ENCODE measurements at places on chromosomes 6 and 20.

GRCh38 chr6:142013287-142013686 lies 119.4 kb upstream of the GJE1 start:
- DNase-seq = no peak

- DNase-seq = peak; percentile 61
Measured at GRCh38 chr20:9912858-9913434, 74.1 kb upstream of the PAK5 start.

DNA sequence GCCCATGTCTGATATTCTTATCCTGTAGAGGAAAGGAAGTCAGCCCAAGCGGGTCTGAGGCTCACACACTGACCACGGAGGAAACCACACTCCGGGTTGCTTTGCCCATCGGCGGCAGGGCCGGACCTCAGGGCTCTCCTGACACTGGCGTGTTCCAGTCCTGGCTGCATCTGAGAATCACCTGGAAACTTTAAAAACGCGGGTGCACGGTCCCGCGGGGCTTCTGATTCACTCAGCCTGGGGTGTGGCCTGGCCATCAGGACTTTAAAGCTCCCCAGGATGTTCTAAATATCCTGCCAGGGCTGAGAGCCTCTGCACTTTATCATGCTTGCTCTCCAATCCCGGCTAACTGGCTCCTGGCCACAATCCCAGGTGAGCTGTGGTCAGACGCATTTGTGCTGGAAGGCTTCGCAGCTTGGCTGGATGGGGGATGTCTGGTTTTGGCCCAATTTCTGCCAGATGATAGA lies 47.7 kb upstream of the DACT2 start:
- DNase-seq = no peak

DNA sequence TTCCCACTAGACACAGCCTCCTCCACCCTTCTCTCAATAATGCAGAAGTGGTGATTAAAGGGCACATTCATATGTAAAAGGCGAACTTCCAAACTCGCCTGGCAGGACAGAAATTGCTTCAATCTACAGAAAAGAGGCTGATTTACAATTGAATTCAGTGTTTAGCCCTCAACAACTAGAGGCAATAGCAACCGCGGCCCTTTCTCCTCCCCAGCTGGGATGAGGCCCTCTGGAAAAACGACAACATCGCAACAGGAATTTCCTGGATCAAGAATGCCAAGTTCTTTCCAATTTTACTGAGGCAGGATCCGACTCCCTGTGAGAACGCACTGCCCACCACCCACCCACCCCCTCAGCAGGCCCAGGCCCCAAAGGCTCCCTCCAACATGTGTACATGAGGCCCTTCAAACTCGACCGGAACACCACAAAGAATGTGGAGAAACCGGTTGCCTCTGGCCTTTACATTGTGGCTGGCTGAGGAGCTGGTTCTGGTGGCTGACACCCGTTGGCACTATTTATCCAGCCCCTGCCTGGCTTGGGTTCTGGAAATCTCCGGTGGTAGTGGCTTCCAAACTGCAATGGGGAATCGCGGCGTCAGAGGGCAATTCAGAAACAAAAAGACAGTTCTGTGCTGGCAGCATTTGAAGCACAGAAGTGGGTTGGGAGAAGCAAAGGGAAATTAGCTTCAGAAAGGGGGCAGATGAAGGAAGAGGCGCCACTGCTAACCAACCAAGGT lies 36.8 kb downstream of the ZMYND8 start:
- no peak for DNase-seq

DNA sequence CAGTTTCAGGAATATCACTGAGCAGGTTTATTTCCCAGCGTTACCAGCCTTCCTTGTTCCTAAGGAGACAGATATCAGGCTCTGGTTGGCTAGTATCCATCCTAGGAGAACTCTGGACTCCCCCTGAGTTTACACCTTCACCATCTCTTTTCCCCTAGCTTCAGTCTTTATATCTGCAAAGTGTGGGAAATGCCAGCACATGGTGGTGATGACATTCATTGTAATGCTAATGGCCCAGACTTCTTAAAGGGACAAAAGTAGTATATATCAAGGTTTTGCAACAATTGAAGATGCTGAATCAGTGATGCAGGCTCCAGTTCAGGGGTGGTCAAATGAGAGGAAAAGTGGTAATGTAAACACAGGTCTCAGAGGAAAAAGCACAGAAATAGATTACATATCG lies 224.3 kb upstream of the SYNDIG1 start:
- DNase-seq = no peak

DNA sequence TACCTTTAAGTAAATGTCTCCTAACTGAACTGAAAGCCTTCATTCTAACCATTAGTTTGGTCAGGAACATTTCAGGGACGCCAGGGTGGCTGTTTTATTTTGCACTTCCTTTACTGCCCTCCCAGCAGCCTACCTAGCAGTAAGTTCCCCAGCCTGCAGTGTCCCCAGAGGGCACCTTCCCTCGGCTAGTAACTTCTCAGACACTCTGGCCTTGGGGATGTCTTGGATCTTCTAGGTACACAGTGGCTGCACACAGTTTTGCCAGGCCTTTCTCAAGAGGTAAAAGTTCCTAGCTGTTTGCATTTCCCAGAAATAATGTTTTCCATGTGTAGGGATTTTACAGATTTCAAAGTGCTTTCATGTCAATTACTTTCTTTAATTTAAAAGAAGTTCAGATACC lies 378 bp upstream of the LAMA2 start:
- no peak for DNase-seq

DNA sequence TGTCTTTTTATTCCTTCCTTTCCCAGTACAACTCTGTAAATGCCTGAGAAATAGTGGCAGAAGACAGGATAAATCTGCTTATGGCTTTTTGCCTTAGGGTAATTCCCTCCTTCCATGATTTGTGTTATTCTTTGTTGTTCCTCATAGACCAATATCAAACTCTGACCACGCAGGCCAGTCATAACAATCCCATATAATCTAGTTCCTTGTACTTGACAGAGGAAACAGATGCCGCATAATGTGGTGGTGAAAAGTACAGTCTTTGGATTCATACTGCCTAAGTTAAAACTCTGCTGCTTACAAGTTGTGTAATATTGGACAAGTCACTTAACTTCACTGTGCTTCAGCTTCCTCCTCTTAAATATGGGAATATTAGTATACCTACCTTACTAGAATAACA lies 8.2 kb upstream of the BAG2 start:
- DNase-seq = no peak
